Endothelial cell of umbilical vein (primary cell): ENCODE measurements at places on chromosomes 4 and X. TPM values are rescaled to one million over a fixed set of nuclear protein-coding genes. Genes with fewer than 3 reads are reported as not detected.

DUSP9 gene
- 0.35 TPM in 1 of 2 replicates, not detected in the other for total RNA-seq

GRCh38 chr4:169410839-169411770 lies 140.3 kb upstream of the SH3RF1 start:
- DNase-seq: peak; percentile 18

DNA sequence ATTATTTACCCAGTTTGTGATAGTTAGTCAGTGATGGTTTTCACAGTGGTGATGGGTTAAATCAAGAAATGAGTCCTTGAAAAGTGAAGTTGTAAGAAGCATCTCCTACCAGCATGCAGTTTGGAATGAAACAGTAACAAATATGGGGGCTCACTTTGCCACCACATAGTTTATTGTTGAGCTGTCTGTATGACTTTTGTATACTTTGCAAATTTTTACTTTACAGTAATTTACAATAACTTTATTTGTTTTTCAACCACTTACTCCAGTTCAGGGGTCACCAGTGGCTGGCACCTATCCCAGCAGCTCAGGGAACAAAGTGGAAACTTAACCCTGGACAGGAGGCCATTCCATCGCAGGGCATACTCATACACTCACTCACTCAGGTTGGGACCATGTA lies 64.5 kb upstream of the ANKRD50 start:
- peak; percentile 15 for DNase-seq

- DNase-seq: no peak
Measured at GRCh38 chrX:3403748-3404147, 57.3 kb upstream of the MXRA5 start.

DNA sequence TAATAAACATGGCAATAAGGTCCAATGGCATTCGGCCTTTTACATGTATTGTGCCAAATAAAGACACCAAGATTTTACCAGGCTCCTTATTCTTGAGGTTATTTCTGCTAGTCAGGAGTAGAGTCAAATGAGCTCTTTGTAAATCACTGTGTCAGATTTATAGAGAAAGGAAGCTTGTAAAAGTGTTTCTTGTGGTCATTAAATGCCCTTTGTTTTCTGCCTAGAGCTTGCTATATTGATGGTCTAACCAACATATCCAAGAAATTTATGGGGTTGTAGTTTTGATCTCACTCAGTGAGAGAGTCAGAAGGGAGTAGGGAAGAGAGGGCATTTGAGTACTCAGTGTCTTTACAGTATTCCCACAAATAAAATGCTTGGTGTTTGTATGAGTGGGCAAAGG lies 86.2 kb upstream of the FRMPD4 start:
- no peak for DNase-seq

RHOH gene
- 0.30 TPM in 1 of 2 replicates, not detected in the other for total RNA-seq

SMR3B gene
- total RNA-seq: not detected in 2 replicates

DNA sequence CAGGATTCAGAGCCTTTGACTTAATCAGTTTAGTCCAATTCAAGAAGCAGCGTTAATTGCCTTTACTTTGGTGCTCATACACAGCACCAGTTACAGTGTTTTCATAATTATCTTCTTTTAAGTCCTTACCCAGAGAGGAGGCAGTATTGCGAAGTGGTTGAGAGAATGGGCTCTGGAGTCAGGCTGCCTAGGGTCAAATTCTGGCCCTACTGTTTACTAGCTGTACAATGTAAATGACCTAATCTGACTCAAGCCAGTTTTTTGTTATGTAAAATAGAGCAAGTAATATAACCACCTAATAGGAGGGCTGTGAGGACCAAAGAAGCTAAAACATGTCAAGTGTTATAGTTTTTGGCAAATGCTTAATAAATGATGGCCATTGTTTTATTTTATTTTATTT lies 27.6 kb downstream of the WDR44 start:
- DNase-seq: no peak

GRCh38 chrX:57929373-57929772 lies 19.1 kb upstream of the ZXDA start:
- DNase-seq: peak; percentile 37
